ENCODE measurements at places on chromosomes 1 and 21.
A peak's percentile ranks its signal among the peaks of the same experiment; 100 is the strongest.

DNA sequence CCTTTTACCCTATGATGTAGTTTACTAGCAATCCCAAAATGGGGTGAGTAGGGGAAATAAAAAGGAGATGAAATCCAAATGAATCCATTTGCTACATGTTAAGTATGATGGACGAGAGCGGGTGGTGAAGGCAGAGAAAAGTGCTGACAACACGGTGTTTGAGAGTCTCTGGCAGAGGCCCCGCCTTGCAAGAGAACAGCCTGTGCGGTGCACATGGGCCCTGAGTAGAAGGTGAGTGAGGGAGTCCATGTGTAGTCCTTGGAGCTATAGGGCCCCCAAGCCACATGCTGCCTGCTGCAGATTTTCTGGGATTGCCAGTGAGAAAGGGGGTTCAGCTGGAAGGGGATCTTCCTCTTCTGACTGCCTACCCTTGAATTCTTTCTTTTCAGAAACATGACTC, 177.1 kb downstream of the TNR start:
- no peak for DNase-seq

GRCh38 chr1:49225464-49225863, 448.8 kb upstream of the BEND5 start:
- DNase-seq, result no peak

DNA sequence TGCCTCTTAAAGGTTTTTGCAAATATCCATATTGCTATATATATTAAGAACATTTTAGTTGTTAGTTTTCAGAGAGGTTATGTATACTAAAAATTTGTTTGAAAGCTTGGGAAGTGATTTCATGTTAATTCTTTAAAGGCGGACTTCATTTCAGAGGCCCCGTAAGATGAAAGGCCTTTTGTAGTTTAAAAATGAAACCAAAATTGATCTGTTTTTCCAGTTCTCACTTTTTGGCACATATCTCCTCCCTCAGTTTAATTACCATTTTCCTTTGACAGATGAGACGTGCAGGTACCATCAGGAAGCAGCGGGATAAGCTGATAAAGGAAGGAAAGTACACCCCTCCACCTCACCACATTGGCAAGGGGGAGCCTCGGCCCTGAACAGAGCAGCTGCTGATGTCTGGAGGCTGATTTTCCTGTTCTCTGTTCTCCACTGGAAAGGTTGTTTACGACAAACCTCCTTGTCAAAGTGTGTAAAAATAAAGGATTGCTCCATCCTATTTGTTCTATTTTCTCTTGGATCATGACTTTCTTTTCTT, 8.0 kb downstream of the NDUFS5 start:
- no peak for DNase-seq

DNA sequence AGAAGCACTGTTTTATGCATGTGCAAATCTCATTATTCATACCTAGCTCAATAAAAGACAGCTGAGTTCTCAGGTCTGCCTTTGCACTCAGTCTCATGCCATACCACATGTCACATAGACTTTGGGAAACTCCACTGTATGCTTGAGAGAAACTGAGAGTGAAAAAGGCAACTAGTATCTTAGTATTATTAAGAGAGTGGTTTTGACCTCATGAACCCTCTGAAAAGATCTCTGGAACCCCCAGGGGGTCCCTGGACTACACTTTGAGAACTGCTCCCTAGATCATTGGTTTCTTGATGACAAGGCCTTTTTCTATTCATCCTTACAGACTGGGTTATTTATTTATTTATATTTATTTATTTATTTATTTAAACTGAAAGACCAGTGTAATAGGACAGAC, 3.7 kb upstream of the RHEX start:
- DNase-seq, result no peak

- DNase-seq, result peak; percentile 4
Observed at GRCh38 chr1:108190686-108191416, 9.3 kb downstream of the SLC25A24 start.

DNA sequence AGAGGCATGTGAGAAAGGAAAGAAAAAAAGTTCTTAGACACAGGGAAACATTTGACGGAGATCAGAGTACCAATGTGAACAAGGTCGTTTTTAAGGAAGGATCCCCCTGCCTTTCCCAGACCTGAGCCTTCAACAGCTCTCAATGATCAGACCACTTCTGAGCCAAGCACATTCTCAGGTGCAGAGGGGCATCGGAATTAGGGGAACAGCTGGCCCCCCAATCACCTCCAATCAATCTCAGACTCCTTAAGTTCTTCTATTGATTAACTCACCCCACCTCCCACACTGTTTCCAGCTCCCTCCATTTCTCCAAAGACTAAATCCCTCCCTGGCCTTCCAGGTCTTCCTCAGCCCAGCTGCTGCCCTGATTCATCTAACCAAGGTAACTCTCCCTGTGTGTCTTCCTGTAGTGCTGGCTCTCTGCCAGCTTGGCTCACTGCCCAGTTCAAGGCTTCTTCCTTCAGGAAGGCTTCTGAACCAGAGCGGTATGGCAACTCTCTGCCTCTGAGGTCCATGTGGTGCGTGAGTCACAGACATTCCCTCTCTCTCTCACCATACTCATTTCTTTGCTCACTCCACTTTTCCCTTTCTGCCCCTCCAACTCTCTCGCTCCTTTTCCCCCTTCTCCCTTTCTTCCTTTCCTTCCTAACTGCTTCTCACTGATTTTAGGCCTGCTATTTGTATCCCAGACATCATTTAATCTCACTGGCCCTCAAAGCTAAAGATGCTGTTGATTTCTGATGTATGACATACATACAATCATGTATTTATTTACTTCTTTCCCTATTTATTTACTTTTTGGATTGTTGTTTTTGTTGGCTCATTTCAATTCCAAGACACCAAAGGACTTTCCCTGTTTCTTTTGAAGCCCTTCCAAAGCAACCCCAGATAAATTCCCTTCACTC, 18.1 kb downstream of the CFAP45 start:
- DNase-seq, result no peak

DNA sequence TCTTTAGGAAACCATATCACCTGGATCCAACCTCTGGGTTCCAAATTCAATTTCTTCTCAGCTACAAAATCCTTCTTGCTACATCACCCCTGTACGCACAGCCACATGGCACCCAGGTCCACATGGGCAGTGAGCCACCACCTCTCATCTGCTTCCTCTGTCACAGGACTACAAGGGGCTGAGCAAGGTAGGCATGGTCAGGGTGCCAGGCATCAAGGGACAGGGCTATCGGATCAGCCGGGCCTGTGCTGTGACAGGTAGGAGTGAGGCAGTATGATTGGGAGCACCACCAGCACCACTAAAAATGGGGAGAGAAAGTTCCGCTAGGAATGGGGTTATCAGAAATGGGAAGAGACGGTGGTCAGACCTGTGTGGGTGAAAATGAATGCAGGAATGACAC, 29.4 kb downstream of the S100A6 start:
- no peak for DNase-seq

GRCh38 chr1:89125913-89126580, at the start of gene GBP2:
GBP2 (minus strand) TSS chr1:89126114; CDS start chr1:89121966, 4,148 bp downstream.
- no peak for DNase-seq

GRCh38 chr1:214321705-214322453, 40.9 kb downstream of the SMYD2 start:
- DNase-seq, result no peak

DNA sequence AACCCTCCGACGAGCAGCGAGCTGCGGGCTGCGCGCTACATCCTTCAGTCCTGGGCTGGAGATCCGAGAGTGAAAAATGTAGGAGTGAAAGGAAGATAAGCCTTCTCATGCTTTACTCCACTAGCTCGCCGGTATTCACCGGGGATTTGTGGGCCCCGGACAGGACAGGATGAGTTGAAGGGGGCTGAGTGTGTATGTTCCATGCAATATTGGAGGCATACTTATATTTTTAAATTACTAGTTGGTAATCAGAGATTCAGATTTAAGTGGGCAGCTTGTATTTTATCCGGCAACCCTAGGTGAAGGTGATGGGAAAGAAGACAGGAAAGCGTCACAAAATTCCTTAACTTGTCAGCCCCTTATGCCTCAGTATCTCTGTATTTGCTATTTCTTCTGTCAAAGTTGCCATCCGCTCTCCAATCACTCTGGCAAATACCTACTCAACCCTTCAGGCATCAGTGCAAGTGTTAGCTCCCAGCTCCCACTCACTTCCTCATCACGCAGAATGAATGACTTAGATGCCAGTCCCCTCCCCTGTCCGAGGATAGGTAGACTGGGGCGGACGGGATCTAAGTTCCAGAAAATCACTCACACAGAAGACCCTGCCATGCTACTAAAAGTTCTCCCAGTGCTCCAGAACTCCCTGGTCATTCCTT, 503 bp upstream of the PIGM start:
- peak; percentile 11 for DNase-seq

DNA sequence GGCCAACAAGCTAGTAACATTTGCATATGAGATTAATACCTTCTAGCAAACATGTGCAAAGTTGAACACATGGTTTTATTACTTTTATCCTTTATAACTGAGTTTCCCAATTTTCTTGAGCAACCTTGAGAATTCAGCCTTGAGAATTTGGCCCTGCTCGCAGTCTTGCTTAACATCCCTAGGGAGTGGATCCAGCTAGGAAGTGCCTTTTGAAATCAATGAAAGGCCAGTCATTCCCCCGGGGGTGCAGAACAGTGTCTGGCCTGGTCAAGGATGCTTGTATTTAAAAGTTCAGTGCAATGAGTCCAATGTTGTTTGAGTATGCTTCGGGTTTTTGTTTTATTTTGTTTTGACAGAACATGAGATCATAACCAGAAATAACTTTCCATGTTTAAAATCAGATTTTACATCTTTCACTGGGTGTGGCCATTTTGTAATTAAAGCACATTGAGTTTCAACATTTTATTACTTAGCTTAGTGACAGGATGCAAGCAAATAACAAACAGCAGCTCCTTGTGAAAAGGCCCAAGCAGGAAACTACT, 16.7 kb downstream of the PALMD start:
- DNase-seq, result no peak

DNA sequence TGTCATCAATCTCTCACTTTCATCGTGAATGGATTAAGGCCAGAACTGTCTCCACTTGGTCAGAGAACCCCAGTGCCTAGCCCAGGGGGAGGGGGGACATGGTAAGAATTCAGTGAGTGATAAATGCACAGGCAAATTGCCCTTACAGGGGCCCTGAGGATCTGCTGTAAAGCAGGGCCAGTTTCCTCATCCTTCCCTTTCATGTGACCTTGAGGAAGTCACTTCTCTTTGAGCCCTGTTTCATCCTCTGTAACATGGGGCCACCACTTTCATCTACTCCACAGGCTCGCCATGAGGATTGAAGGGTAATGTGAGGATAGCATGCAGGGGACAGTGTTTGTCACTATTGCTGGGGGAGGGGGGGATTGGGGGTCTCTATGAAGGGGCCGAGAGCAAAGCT, 28.1 kb upstream of the C1QA start:
- no peak for DNase-seq

GRCh38 chr1:11893907-11894251, 32.3 kb downstream of the KIAA2013 start:
- peak; percentile 76 for DNase-seq

DNA sequence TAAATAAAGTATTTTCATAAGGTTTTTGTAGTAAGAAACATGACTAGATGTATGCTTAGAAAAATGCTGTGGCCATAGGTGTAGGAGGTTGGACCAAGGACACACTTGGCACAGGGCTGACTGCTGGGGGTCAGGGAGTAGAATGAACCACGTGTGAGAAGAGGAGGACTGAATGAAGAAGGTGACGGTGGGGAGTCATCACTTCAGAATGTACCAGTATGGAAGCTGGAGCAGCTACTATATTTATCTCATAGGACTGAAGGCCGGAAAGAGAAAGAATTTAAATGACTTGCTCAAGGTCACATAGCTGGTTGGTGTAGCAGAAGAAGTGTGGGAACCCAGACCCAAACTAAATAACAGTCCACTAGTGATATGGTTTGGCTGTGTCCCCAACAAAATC, 79.8 kb upstream of the HAO2 start:
- DNase-seq, result no peak

DNA sequence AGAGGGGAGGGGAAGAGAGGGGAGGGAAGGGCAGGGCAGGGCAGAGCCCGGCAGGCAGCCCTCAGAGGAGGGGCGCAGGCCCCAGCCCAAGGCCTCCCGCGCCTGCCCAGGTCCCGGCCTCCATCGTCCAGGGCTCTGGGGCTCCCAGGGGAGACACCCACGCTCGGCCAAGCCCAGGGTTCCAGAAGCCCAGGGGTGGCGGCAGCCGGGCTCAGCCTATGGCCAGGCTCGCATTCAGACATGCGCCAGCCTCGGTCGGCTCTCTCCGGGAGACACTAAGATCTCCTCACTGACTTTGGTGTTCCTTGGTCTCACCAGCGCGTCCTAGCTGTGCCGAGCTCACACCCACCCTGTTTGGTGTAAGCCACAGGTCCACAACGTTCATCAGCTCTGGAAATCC, 7.1 kb upstream of the ANKRD65 start:
- no peak for DNase-seq

- DNase-seq, result no peak
Observed at GRCh38 chr1:162259894-162260455, 116.7 kb downstream of the SPATA46 start.

DNA sequence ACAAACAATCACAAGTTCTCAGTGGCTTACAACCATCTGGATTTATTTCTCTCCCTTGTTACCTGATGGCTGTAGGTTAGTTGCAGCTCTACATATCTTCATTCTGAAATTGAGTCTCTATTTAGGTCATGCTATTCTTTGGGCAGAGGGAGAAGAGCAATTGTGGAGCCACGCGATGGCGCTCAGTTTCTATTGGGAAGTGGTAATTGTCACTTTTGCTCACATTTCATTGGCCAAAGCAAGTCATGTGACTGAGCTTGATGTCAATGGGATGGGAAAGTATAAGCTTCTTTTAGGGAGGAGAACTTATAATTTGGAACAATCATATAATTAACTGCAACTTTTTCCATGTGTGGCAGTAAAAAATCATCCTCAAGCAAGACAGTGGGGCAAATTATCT, 166.5 kb downstream of the LMO4 start:
- DNase-seq, result peak; percentile 34

DNA sequence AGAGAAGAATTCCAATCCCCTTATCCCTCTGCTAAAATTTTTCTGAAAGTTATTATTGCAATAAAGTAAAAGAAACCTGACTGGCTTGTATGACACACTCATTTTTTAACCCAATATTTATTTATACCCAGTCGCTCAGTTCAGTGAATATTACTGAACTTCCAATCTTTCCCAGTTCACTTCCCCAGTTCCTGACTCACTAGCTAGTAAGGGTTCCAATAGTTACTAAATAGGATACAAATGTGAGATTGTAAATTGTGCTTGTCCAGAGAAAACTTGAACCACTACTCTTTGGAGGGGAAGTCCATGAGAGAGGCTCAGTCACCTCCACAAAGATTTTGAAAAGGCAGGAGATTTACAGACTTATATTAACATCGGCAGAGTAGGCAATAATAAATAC, 31.4 kb downstream of the PRDX6 start:
- no peak for DNase-seq
